ENCODE measurements at places on chromosomes 2 and 18. TPM values are rescaled to one million over a fixed set of nuclear protein-coding genes. Genes with fewer than 3 reads are reported as not detected.

- no peak for DNase-seq
Observed at GRCh38 chr2:40352041-40352702, 99.7 kb downstream of the SLC8A1 start.

DNA sequence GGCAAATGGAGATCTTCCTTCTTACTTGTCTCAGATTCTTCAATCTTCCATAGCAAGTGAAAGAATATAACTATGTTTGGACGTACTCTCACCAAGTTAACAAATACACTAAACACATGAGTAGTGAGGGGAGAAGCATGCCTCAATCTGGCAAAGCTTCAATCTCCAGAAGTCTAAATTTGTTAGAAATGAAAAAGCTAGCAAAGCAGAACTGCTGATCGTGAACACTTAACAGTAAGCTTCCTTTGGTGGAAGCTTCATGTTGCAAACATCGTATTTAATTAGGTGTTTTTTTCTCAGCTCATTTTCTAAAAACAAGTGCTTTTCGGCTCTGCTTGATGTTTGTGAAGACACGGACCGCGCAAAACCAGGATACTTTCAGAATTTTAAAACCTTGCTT, 12.7 kb upstream of the SCN1A start:
- DNase-seq: no peak

The FAP gene
- not detected for total RNA-seq

DNA sequence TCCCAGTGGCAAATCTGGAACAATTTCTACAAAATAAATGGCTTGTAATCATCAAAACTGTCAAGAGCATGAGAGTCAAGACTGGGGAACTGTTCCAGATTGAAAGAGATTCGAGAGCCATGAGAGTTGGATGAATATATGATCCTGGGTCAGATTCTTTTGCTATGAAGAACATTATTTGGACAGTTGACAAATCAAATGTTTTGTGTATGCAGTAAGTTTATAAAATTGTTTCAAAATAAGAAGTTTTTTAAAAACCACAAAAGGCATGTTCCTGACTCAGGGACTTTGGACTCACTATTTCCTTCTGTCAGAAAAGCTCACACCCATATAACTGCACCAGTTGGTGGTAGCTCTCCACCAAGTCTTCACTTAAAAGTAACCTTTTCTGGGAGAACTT, 38.5 kb downstream of the ROCK2 start:
- DNase-seq: no peak

DNA sequence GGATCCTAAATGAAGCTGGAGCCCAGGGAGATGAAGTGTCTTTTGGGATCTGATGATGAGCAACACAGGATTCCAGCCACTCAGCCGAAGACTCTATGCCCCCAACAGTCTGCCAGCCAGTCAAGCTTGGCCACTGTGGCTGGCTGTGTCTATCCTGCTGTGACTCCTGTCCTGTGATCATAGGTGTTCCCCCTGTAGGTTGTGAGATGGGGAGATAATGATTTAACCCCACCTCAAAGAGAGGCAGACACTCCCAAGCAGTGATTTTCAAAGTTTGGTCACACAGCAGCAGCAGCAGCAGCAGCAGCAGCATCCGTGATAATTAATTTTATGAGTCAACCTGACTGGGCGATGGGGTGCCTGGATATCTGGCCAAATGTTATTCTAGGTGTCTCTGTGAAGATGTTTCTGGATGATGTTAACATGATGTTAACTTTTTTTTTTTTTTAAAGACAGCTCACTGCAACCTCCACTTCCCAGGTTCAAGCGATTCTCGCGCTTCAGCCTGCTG, 21.4 kb upstream of the RHOB start:
- DNase-seq: no peak

The TUBB8B gene
- total RNA-seq: not detected

The KLHL29 gene
- 0.67 TPM for total RNA-seq

DNA sequence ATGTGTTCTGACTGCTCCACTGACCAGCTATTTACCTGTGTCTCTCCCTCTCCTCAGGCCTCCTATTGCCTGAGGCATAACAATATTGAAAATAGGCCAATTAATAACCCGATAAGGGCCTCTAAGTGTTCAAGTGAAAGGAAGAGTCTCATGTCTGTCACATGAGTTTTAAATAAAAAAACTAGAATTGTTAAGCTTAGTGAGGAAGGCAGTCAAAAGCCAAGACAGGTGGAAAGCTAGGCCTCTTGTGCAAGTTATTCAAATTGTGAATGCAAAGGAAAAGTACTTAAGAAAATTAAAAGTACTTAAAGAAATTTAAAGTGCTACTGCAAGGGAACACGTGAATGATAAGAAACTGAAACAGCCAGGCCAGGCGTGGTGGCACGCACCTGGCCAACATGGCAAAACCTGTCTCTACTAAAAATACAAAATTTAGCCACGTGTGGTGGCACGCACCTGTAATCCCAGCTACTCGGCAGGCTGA, 44.9 kb upstream of the TAF4B start:
- no peak for DNase-seq

- DNase-seq: no peak
Observed at GRCh38 chr2:2876331-2877221, 501.0 kb downstream of the EIPR1 start.

DNA sequence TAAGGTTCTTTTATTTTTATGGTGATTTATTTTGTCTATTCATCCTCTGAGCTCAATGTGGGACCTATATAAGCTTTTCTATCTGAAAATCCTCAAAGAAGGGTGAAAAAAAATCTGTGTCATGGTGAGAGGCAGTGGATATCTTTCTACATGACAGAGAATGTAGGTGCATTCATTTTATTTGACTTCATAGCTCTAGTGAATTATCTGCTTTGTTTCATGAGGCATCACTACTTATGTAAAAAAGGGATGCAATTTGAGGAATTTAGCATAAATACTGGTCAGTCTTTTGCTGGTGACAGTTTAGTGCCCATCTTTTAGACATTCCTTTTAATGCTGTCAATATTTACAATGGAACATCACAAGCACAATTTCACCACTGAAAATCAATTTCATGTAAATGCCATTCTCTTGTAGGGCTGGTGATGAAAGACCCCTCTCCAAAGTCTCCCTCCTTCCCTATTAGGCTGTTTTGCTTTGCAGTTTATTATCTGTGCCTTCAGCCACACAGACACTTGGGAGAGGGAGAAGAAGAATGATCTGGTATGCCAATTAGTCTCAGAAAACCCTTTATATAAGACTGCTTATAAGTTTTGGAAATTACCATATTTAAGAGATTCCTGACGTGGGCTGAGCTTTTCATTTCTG, 148.3 kb upstream of the NXPH2 start:
- DNase-seq: no peak
